ENCODE measurements at places on chromosomes 13 and 19.

DNA sequence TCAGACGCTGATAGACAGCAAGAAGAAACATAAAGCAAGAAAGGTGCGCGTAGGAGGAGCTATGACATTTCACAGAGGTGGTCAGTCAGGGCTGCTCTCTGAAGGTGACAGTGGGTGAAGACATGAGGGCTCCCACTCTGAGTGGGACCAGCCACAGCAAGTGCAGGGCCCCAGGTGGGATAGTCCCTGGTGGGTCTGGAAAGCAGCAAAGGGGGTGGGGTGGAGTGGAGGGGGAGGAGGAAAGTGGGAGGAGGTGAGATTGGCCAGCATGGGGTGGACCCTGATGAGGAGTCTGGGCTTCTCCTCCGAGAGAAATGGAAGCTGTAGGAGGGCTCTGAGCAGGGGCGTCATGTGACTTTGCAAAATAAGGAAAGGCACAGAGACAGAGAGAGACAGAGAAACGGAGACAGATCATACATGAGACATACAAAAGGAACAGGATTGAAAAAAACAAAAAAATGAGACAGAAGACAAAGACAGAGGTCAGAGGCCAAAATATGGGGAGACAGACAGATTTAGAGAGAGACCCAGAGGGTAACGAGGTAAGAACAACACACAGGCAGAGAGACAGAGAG lies 2.7 kb downstream of the MAP4K1 start:
- no peak for DNase-seq

GRCh38 chr19:38441657-38442348 lies 8.3 kb downstream of the RYR1 start:
- no peak for DNase-seq

GRCh38 chr13:25915840-25916518 lies 135.8 kb downstream of the SHISA2 start:
- DNase-seq: no peak

GRCh38 chr19:19385896-19386869 lies 19.3 kb upstream of the GATAD2A start:
- no peak for DNase-seq

- DNase-seq: no peak
These were observed 1.6 kb downstream of the SPINT2 start for GRCh38 chr19:38265921-38266429.

GRCh38 chr13:112330479-112331381 lies 45.4 kb upstream of the SPACA7 start:
- no peak for DNase-seq

DNA sequence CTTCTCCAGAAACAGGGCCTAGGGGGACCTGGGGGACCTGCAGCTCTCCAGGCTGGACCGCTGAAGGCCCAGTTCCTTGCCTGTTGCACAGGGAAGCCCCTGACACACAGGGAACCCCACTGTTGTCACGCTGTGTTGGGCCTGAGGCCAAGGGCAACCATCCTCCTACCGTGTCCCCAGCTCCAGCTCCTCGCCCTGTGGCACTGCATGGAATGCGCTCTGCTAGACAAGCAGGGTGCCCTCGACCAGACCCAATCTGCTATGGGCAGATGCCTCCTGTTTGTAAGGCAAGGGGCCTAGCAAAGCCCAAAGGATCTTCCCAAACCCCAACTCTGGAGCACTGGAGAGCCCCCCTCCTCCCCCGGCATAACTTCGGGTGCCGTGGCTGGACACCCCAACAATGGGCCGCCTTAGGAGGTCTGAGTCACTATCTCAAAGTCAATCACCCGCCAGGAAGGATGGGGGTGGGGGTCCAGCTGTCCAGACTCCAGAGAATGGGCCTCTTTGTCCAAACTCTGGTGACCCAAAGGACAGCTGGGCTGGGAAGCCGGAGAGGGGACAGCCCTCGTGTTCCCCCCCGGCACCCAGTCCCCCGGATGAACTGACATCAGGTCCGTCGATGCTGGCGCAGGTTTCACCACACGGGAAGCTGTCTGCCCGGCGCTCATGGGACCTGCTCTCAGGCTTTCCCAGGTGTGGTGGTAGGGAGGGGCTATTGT lies 3.7 kb downstream of the BRSK1 start:
- no peak for DNase-seq

DNA sequence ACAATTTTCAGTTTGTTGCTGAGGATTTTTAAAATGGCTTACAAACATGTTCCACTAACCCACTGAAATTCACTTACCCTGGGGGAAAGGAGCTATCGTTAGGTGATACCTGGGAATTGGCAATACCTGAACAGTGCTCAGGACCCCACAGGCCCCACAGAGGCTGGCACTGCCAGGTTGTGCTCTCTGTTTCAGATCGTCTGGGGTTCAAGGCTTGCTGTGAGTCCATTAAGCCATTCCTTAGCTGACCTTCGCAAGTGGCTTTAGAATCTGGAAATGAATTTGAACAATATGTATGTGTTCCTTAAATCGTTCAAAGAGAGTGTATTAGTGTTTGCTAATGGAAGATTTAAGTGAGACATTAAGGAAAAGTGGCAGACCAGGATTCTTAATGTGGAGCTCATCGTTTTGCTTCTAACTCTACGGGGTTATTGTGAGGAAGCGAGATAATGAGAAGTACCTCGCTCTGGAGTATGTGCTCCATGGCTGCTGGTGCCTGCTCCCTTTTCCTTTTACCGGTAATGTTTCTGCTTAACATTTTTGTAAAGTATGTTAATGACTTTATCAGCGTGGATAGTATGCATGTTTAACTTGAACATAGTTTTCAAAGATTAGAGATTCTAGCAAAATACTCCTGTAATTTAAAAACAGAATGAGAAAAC lies 13.6 kb downstream of the KLF5 start:
- DNase-seq: no peak

GRCh38 chr19:54921082-54921481 lies 15.1 kb downstream of the NCR1 start:
- DNase-seq: no peak

- no peak for DNase-seq
These were observed 75.7 kb downstream of the ZNF100 start for GRCh38 chr19:21691661-21692060.

- DNase-seq: no peak
These were observed 65.1 kb downstream of the TM9SF2 start for GRCh38 chr13:99566125-99567083.

DNA sequence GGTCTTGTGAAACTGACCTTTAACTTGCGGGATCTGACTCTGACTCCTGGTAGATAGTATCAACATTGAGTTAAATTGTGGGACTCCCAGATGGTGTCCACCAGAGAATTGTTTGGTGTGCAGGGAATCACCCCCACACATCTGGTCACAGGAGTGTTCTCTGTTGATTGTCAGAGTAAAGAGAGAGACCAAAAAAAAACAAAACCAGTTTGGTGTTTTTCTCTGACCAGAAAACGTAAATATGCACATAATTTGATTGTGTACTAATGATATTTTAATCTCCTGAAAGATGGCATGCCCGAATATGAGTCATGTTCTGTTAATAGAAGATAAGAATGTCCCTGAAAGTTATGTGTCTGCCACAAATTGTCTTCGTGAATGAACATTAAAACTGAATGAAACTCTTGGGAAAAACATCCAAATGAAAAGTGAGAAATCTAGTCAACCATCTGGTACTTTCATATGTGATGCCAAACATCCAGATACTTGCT lies 118.5 kb upstream of the GPC6 start:
- no peak for DNase-seq

- peak; percentile 42 for DNase-seq
These were observed 2.0 kb downstream of the OLFM2 start for GRCh38 chr19:9934132-9934950.

- DNase-seq: peak; percentile 4
These were observed 57.9 kb upstream of the VSTM2B start for GRCh38 chr19:29467824-29468401.

- no peak for DNase-seq
These were observed 228.2 kb downstream of the LHFPL6 start for GRCh38 chr13:39374741-39375189.

DNA sequence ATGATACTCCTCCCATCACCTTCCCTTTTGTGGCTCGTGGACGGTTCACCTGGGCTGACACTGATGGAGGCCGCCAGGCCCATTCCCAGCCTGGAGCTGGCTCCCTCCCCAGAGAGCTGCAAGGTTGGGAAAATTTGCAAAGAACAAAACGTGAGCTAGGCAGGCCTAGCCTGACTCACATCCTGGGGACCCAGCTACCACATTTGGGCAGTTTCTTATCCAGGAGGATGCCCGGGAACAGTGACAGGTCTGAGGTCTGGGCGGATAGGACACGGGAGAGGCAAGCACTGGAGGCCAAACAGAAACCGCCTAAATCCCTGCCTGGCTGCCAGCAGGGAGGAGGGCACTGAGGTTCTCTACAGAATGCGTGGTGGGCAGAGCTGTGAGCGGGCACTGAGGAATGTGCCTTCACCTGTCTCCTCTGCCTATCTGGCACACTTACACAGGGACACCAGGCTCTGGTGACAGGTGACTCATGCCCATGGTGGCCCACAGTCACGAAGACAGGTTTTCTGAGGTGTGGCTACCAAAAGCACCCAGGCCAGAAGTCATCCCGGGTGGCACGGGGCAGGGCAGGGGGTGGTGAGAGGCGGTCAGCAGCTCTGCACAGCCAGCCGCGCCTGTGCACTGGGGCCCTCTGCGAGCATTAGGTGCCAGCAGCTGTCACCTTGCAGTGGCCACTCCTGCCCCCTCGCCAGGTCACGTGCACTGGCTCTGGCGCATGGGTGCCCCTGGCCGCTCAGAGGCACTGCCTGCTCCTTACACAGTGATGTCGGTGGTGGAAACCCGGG lies 23.2 kb downstream of the SH3GL1 start:
- DNase-seq: no peak

DNA sequence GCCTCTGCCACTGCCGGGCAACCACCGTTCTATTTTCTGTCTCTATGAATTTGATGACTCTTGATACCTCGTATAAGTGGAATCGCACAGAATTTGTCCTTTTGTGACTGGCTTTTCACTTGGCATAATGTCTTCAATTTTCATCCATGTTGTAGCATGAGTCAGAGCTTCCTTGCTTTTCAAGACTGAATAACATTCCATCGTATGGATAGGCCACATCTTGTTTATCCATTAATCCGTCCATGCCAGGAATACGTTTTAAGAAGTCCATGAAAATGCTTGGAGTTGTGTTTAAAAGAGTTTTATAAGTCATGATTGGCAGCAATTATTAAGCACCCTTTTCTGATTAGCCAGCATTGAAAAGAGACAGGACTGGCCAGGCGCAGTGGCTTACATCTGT lies 53.6 kb upstream of the CLDN10 start:
- DNase-seq: no peak

GRCh38 chr13:100493418-100493817 lies 95.2 kb downstream of the GGACT start:
- no peak for DNase-seq

- DNase-seq: no peak
These were observed 25.4 kb downstream of the RAB20 start for GRCh38 chr13:110536006-110536693.

- DNase-seq: no peak
These were observed 8.2 kb downstream of the KCTD12 start for GRCh38 chr13:76878043-76878442.

GRCh38 chr19:48859711-48860572 lies 8.5 kb downstream of the PLEKHA4 start:
- no peak for DNase-seq

DNA sequence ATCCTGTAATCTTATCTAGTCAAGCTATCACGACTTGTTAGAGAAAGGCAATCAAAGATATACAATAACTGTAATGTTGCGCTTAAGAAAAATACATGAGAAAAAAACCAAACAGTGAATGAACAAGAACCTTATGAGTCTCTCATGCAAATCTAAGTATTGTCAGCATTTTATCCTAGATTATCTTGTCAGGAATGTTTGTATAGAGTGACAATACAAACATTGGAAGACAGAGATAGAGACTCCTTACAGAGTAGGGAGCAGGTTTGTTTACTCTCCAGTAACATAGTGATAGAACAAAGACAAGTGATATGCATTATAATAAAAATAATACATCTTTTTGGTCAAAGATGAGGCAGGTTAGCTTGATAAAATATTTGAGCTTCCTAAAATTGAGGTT lies 444.8 kb downstream of the SLITRK5 start:
- no peak for DNase-seq

DNA sequence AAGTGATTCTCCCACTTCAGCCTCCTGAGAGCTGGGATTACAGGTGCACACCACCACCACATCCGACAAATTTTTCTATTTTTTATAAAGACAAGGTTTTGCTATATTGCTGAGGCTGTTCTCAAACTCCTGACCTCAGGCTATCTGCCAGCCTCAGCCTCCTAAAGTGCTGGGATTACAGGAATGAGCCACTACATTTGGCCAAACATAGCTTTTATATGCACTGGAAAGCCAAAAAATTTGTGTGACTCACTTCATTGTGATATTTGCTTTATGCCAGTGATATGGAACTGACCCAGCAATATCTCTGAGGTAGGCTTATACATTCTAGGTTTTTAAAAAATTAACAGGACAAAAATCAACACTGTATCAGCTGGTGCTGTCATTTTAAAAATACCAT lies 26.8 kb upstream of the ACOD1 start:
- DNase-seq: no peak

GRCh38 chr13:31011193-31011860 lies 78.9 kb downstream of the TEX26 start:
- no peak for DNase-seq

DNA sequence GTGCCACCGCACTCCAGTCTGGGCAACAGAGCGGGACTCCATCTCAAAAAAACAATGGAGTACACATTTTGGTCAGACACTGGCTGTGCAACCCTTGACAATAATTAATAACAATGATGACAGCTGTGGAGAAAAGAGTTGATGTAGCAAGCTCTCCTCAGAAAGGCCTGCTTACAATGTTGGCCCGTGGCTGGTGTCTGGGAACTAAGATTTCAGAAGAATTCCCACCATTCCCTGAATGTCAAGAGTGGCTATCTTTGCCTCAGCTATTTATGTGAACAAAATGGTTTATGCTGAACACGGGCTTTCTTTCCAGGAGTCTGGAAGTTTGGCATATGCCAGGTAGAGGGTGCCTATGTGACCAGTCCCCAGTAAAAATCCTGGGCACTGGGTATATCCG lies 25.5 kb downstream of the NEK5 start:
- DNase-seq: no peak

- no peak for DNase-seq
These were observed 3.7 kb downstream of the ZNF787 start for GRCh38 chr19:56117376-56117884.

GRCh38 chr19:13934785-13935109 lies 3.5 kb downstream of the PODNL1 start:
- DNase-seq: no peak

GRCh38 chr19:49210901-49211451 lies 53.4 kb downstream of the TRPM4 start:
- DNase-seq: no peak

DNA sequence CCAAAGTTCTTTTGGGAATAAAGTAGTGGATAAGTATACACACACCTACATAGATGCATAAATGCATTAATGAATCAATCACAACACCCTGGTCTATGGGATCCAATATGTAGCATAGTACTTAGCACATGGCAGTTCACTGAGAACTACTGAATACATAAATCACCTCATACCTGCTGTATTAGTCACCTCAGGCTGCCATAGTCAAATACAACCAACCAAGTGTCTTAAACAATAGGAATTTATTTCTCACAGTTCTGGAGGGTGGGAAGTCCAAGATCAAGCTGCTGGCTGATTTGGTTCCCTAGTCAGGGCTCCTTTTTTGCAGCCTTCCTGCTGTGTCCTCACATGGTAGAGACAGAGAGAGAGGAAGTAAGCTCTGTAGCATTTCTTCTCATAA lies 228.2 kb downstream of the NHLRC3 start:
- DNase-seq: no peak
